ENCODE measurements at places on chromosomes 4 and X.

- DNase-seq, result peak; percentile 58
These were observed 522.9 kb upstream of the SLIT2 start for GRCh38 chr4:19728773-19729172.

GRCh38 chrX:141936080-141936479, 32.4 kb downstream of the MAGEC1 start:
- no peak for DNase-seq

DNA sequence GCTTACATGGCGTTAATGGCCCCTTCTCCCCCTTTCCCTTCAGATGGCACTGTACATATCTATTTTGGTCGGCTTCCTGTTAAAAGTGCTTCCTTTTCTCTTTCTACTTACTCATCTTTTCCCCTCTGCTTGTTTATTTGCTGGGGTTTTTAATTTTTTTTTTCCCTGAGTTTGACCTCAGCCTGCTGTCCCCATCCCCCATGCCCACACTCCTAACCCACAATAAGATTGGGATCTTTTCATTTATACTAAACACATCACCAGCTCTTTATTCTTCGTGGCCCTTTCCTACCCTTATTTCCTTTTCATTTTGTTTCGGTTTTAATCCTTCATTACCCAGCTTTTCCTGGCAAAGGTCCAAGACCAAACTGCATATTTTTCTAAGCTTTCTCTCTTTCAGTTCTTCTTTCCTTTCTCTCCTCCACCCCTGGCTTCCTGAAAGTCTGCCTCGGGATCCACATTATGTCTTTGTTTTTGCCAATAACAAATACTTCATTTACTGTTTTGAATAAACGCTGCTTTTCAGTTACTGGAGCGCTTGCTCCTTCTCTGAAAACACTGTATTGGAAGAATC, 152.0 kb upstream of the USP9X start:
- DNase-seq, result peak; percentile 27

DNA sequence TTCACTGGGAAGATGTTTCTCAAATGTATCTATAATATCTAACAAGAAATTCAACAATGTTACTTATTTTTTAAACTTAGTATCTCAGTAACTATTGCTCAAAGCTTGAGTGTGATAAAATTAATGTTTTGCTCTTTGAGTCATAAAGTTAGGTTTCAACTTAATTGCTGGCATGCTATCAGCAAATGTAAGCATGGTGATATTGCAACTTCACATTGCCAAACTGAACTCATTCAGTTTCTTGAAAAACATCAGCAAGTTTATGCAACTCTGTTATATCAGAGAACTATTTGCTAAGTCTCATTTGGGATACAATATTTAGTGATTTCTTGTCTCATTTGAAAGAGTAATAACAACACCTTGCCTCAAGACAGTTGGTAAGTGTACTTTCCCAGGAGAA, 91.2 kb upstream of the KLF3 start:
- no peak for DNase-seq

DNA sequence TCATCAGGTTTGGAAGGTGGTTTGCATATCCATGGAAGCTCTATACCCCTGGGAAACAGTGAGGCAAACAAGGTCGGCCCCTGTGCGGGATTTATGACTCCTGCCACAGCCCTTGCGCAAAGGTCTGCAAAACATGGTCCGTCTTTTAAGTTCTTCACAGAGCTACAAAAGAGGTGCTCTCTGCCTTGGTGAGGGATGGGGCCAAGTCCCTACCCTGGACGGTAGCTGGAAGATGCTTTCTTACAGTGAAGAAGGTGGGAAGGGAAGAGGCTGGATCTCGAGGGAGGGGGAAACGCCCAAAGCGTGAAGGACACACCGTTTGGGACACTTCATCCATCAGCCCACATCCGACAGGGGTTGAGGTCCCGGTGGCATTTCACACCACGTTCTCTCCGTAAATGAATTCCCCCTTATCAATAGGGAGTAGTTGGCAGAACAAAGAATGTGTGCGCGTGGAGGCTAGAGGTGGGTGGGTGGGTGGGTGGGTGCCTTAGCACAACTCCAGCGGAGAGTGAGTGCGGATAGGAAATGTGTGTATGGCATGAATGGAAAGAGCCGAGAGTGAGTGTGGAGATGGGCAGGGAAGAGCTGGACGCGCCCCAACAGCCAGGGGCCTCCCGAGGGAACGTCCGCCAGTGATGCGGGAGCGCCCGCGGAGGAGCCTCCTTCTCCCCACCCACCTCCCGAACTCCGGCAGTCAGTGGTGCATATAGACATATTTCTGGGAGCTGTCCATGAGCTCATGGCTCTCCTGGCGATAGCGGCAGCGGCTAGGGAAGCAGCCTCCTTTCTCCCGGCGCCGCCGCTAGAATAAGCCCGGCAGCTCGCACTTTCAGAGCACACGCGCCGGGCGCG, 68.3 kb downstream of the LARP7 start:
- DNase-seq, result peak; percentile 58

DNA sequence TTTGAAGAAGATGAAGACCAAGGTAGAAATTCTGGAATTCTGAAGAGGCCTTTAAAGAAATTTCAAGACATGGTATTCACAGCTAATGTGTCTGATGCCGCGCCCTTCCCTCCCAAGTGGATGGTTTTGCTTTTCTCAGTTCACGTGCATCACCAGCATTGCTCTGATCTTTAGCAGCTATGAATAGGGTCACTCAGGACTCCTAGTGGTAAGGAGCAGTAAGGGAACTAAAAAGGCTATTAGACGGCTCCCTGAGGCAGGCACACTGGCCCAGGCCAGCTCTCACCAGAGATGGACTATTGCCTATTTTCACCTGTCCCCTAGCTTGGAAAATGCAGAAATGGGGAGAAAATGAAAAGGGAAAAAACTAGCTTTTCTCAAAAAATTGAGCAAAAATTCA, 447.5 kb upstream of the RASGEF1B start:
- peak; percentile 1 for DNase-seq

DNA sequence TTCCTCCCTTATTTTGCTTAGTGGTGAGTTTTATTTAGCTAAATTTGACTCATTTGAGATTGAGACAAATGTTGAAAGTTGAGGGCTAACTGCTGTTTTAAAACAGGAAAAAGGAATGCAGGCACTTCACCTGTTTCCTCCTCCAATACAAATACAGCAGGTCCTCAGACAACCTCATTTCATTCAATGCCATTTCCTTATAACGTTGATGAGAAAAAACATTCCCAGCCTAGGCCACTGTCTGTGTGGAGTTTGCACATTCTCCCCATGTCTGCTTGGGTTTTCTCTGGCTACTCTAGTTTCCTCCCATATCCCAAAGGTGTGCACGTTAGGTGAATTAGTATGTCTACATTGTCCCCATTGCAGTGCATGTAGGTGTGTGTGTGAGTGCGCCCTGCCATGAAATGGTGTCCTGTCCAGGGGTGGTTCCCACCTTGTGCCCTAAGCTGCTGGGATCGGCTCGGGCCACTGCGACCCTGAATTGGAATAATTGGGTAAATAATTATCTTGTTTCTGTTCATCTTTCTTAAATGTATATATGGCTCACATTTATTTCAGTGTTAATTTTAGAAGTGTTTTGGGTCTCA, 21.9 kb downstream of the SMAD1 start:
- DNase-seq, result no peak

DNA sequence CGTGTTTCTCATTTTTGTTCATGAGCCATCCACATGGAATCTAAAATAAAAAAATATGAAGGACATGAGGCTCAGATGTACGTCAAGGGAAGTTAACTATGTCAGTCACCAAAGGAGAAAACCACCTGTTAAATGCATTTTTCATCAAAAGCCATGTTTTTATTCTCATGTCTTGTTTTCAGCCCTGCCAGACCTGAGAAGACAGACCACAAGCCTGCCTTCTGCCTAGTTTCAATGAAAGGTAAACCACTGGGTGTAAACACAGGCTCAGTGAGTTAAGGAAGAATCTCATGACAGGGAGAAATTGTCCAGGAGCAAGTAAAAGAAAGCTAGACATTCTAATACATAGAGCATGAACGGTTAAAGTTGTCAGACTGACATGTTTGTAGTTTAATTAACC, 52.3 kb upstream of the TNIP3 start:
- no peak for DNase-seq

- no peak for DNase-seq
These were observed 41.7 kb downstream of the ATP8A1 start for GRCh38 chr4:42615131-42615763.

DNA sequence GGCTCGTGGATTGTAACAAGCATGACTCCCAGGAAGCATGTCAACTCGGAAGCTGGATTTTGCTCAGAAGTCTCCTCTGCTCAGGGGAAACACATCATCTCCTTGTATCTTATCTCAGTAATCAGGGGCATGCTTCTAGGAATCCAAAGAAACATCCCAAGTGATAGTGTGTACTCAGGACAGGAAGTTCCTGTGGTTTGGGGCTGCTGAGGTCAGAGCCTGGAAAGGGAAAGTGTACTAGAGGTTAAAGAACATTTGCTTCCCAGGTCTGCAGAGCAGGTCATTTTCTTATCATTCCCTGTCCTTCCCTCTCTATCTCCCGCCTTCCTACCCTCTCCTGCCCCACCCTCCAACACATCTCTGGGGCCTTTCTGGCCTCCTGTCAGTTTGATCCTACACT, 38.8 kb downstream of the SLC34A2 start:
- peak; percentile 1 for DNase-seq

DNA sequence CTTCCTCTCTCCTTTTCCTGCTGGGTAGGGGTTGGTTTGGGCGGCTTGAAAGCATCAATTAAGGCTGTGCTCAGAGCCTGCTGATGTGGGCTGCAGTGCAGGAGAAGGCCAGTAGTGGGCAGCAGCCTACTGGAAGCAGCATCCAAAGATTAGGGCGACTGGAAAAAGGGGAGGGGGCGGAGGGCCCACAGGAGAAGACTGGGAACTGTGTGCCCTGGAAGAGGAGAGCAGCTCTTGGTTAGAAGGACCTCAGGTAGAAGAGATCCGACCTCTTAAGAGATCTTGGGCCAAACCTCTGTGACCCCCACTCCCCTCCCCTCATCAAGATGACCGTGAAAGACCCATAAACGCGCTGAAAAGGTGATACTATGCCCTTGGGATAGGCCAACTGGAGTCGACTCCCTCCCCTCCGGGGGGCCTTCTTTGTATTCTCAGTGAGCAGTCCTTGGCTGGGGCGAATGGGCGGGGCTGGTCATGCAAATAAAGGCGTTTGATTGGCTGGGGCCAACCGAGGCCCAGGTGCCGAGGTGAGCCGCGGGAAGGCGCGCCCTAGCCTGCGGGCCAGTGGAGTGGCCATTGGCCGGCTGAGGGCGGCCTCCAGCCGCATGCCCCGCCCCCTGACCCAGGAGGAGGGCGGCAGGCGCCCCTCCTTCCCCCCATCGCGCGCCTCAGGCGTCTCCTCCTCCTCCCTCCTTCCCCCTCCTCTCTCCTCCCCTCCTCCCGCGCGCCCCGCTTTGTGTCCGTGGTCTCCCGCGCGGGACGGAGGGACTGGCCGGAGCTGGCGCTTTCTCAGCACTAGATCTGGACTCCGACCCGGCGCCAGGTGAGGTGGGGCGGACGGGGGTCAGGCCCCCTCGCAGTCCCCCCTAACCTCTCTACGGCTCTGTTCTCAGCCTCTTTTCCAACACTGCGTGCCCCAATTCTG, 10.1 kb downstream of the DLG3 start:
- DNase-seq, result peak; percentile 53

DNA sequence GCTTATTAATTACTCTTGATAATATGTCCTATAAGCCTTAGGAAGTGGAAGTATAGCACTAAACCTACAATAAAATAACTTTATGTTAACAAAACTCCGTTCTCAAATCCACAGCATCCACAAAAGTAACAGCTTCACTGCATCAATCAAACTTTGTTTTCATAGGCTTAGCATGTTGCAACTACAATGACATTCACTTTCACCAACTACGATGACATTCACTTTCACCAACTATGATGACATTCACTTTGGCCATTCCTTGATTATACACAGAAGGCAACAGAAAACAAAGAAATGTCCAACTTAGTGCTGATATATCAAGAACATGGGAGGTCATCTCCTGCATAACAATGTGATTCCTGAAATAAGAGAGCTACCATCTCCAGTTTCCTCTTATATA, 44.3 kb downstream of the FBXL5 start:
- DNase-seq, result no peak

DNA sequence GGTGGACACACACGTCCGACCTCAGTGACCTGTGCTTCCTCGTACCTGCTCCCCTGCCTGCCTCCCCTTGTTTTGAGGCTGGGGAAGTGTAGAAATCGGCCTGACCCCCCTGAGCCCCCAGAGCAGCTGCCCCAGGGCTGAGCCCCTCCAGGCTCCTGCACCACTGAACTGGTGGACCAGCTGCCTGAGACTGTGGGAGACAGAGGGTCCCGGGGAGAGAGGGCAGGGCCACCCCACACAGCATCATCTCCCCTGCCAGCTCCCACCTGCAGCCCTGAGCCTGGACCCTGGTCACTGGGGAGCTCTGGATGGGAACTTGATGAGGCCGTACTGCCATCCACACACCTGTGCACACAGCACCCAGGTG, 15.0 kb upstream of the NAT8L start:
- DNase-seq, result no peak

GRCh38 chrX:9573282-9574106, 108.6 kb downstream of the TBL1X start:
- no peak for DNase-seq

DNA sequence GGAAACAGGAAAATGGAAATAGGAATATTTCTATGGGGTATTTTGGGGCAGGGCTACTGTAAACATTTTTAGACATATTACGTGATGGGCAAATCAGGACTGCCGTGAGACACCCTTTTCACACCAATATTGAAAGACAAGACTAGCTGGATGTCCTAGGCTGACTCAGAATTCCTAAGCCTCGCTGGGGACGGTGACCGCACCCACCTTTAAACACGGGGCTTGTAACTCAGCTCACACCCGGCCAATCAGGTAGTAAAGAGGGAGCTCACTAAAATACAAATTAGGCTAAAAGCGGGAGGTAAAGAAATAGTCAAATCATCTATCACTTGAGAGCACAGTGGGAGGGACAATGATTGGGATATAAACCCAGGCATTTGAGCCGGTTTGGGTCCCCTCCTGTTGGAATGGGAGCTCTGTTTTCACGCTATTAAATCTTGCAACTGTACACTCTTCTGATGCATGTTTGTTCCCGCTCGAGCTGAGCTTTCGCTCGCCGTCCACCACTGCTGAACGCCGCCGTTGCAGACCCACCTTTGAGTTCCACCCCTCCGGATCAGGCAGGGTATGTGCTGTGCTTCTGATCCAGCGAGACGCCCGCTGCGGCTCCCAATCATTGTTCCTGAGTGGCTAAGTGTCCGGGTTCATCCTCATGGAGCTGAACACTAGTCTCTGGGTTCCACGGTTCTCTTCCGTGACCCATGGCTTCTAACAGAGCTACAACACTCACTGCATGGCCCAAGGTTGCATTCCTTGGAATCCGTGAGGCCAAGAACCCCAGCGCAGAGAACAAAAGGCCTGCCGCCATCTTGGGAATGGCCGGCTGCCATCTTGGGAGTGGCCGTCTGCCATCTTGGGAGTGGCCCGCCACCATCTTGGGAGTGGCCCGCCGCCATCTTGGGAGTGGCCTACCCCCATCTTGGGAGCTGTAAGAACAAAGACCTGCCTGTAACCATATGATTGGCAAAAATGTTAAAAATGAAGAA, 152.6 kb downstream of the CRLF2 start:
- DNase-seq, result no peak

- no peak for DNase-seq
These were observed 1072.0 kb upstream of the INTU start for GRCh38 chr4:126560794-126561193.

- no peak for DNase-seq
These were observed 22.2 kb upstream of the GCNA start for GRCh38 chrX:71556036-71556435.

All from IMR-90 (cell line).